ENCODE measurements at places on chromosomes 5 and 9.

DNA sequence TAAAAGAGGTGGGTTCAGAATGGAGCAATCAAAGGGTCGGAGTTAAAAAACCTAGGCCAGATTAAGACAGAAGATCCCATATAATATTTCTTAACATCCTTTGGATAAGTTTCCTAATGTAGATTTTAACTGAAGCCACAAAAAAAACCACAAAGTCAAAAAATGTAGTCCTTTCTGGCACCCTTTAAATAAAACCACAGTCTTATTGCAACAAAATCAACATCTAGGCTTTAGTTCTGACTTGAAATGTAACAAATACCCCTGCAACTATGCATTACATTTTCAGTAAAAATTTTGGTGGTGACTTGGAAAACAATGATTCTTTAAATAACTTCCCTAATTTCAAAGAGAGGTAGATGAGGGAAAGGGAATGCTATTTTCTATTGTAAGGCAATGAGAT lies 109.2 kb downstream of the PSAT1 start:
- DNase-seq = no peak

DNA sequence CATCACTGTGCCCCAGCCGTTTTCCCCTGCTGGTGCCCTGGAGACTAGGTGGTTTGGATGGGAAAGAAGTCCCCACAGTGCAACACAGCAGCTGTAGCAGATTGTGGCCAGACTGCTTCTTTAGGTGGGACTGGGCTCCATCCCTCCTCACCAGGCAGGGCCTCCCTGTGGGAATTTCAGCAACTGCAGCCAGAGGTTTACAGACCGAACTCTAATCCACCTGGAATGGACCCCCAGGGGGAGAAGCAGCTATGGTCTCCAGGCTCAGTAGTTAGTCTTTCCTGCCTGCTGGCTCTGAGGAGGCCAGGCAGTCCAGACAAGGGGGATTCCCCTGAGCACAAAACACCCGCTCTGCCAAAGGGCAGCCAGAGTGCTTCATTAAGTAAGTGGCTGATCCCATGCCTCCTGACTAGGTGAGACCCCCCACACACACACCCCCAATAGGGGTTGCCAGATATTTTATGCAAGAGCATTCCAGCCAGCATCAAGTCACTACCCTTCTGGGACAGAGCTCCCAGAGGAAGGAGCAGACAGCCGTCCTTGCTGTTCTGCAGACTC lies 188.9 kb downstream of the SGCD start:
- DNase-seq = no peak

- no peak for DNase-seq
These were observed 84.0 kb upstream of the NEURL1B start for GRCh38 chr5:172556971-172557461.

GRCh38 chr5:124524552-124525232 lies 221.7 kb downstream of the ZNF608 start:
- no peak for DNase-seq

DNA sequence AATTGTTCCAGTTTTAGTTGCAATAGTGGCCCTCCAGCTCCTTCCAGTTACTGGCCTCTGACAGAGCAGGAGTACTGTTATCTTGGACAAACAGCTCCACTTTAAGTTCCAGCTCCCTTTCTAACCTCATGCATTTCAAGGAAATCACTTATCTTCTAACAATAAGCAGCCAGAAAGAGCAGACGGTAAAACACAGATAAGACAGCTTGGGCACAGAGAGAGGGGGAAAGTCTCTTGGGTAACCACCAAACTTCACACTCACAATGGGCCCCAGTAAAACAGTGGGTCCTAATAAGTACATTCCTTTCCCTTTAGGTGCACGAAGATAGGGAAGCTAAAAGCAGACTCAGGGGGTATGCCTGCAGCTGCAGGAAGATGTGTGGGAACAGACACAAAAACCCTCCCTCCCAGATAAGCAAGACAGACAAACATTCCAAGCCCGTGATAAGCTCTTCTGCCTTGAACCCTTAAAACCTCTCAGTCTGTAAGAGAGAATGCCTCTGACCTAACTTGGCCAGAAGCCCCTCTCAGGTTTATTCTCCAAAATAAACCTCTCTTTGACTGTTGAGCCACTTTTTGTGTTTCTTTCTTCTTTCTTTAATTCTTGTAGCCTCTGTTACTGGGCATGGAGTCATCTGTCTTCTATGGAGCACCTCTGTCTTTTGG lies 30.8 kb downstream of the OR1J1 start:
- DNase-seq = no peak

DNA sequence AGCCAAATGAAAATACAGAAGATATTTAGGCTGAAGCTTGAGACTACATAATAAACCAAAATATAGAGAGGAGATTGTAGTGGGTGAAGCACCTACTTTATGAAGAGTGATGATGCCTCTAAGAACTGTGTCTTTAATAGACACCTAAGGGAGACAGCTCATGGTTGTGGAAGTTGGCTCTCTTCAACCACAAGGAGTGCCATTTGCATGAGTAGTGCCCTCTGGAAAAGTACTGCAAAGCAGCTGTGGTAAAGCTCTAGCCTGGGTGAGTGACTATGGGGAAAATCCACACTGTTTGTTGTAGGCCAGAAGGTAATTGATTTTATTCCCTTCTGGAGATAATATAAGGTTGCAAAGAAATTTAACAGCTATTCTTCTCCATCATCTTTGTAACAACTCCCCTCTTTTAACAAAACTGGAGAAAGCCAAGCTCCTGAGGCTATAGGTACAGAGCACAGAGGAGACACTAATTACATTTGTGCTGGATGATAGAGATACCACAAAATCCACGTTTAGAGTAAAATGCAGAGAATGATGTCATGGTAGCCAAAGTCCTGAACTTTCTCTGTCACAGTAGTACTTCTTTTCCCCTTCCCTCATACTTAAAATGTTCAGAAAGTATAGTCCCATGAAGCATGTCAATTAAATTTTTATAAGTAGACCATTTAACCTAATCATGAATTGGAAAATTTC lies 122.8 kb downstream of the STARD4 start:
- no peak for DNase-seq
